NCI-H1694 treated with DMSO at 0.1 percent for 48 hours (cell line): ENCODE measurements at places on chromosomes 1 and 21.

DNA sequence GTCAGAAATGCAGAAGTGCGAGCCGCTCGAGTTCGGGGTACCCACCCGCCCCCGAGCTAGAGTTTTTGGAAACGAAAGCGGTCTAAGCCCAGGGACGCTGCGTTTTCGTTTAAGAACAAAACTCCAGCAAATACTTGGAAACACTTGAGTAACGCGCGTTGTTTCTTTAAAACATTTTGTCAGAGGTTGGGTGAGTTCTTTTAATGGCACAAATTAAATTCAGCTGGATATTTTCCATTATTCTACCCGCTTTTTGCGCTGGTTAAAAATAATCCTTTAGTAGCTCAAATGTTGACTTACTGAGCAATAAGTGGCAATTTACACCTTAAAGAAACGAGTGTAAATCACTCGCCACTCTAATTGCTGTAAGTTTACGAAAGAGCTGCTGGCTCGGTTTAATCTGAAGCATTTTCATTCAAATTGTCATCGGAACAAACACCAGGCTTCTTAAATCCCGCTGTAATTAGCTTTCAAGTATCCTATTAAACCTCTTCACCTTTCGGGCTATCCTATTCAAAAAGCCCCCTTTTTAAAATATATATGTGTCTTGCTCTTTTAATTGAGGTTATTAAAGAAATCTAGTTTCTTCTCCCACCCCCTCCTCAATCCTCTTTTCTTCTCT is 1.5 kb downstream of the LHX8 start:
- DNase-seq, result no peak

DNA sequence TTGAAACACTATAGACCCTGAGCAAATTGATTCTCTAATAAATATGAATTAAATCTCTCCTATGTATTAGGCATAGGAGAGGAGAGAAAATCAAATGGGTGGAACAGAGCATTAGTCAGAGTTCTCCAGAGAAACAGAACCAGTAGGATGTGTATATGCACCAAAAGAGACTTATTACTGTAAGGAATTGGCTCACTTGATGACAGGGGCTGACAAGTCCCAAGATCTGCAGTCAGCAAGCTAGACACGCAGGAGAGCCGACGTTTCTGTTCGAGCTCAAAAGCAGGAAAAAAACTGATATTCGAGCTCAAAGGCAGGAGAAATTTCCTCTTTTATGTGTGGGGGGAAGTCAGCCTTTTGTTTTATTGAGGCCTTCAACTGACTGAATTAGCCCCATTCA is 259.2 kb upstream of the KAZN start:
- no peak for DNase-seq

DNA sequence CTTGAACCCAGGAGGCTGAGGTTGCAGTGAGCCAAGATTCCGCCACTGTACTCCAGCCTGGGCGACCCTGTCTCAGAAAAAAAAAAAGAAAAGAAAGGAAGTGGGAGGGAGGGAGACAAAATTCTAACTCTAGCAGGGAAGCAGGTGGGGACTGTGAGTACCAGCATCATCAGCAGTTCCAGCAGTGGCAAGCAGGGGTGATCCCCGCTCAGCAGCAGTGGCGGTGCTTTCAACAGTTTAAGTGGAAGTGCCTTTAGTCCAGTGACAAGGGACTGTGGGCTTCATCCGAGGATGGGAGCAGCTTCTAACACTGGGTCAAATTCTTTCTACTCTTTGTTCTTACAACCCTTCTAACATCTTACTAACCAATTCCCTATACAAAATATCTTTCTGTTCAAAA is 858.1 kb upstream of the ADAMTS5 start:
- no peak for DNase-seq

GRCh38 chr21:27422435-27422834 is 455.5 kb upstream of the ADAMTS5 start:
- no peak for DNase-seq

- DNase-seq, result no peak
Observed at GRCh38 chr1:99606306-99606705, 39.6 kb upstream of the PALMD start.

- DNase-seq, result no peak
Observed at GRCh38 chr1:205449750-205450443, 5.9 kb downstream of the BLACAT1 start.

- no peak for DNase-seq
Observed at GRCh38 chr1:48761411-48761810, 15.3 kb downstream of the BEND5 start.

DNA sequence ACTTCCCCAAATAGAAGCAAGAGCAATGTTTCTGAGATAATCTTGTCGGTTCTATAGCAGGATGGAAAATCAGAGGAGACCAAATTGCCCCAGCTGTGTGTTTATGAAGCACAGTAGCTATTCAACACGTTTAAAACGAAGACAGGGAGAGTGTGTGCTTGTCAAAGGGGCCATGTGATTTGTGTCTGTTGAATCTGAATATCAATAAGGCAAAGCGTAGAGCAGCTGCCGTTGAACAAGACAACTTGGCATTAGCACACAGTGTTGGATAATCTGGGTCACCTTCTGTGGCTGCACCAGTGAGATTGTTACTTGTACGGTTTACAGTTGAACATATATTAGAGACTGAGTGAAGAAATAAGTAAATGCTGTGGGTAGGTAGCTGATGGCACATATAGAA is 1.0 kb downstream of the CRB1 start:
- peak; percentile 66 for DNase-seq

- DNase-seq, result no peak
Observed at GRCh38 chr21:25557180-25557579, 50.1 kb downstream of the MRPL39 start.

DNA sequence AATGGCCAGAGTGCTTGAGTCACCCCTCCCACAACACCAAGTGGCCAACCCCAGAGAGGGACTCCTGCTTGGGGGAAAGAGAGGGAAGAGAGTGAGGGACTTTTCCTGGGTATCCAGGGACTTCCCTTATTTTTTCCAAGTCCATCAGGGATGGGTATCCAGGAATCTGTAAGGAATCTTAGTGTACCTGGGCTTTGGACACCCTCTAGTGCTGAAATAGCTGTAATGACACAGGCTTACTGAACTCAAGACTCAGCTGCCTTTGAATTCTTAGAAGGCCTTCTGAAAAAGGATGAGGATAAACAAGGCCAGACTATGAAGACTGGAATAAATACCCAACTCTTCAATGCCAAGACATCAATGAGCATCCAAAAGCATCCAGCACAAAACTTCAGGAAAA is 12.0 kb downstream of the TSHB start:
- no peak for DNase-seq

- DNase-seq, result peak; percentile 75
Observed at GRCh38 chr1:154182344-154183045, 9.4 kb downstream of the TPM3 start.

- DNase-seq, result no peak
Observed at GRCh38 chr1:183251101-183251958, 65.3 kb downstream of the LAMC2 start.

DNA sequence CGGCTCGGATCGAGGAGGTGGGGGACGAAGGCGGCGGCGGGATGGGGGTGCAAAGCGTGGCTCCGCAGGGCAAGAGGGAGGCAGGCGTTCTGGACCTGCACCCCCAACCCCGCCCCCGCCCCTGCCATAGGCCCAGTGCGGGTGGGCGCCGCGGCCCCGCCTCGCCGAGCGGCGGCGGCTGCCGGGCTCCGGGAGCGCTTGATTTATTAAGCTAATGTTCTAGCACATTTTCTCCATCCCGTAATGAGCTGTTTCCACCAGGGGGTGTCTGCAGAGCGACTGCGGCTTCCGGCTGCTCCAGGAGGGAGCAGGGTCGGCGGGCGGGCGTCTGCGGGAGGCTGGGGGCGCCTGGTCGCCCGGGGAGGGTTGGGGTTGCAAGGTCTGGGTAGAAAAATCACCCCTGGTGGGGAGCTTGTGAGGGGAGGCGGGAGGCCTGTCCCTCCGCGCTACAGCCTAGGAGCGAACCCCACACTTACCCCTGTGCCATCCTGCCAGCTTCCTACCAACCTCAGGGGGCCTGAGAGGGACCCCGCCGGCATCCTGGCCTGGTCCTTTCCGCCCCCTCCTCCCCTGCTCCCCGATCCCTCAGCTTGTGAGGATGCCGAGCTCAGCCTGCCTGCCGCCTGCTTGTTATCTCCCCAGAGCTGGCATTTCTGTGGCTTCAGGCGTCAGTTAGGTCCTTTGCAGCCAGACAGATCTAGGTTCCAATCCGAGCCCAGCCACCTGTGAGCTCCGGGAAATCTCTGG is 48.5 kb upstream of the ACOT11 start:
- DNase-seq, result peak; percentile 76

GRCh38 chr21:41653954-41654491 is 112.8 kb downstream of the RIPK4 start:
- no peak for DNase-seq

GRCh38 chr1:154852845-154853244 is 17.2 kb downstream of the KCNN3 start:
- DNase-seq, result no peak

DNA sequence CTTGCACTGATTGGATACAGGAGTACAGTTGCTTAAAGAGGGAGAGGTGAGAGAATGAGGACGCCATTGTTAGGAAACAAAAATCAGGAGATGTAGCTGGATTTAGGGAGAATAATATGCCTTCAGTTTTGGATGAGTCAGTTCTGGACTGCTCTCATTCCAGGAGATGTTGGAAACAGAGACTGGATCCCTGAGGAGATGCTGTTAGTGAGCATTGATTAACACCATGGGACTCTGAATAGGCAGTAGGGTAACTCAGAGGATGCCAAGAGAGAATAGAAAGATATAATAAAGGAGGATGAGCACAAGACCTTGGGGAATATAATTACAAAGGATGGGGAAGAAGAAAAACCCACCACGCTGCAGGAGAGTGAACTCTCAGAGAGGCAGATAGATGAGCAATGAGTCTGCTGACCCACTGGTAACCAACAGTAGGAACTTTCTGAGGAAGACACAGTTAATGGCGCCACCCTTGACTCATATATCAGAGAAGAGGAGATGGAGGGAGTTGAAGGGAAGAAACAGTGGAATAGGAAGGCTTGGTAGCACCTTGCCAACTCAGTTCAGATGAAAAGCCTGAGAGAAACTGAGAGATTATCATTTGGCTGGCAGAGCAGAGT is 10.5 kb downstream of the KCNJ15 start:
- no peak for DNase-seq

DNA sequence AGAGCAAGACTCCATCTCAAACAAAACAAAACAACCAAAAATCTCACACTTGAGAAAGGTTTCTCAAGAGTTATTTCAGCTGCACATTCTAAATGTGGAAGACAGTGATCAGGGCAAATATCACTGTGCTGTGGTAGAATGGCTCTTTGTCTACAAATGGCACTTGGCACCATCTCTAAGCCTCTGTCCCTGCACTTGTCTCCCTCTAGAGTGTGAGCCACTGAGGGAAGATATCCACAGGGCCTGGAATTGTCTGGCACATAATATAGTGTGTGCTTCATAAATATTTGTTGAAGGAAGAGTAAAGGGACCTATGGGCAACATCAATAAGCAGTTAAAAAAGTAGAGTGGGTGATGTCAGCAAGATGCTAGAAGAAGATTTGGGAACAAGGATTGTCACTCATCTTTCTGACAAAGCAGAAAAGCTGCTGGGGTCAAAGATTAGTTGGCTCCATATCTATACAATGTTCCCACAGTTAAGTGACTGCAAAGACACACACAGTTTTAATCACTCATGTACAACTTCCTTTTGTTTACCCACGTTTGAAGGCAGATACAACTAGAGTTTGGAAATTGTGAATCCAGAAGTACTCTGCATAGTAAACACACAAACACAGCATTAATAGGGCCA is 19.1 kb downstream of the CD101 start:
- DNase-seq, result no peak

- no peak for DNase-seq
Observed at GRCh38 chr1:19110257-19110927, 99.7 kb downstream of the UBR4 start.

GRCh38 chr1:186780076-186780475 is 48.7 kb upstream of the PLA2G4A start:
- no peak for DNase-seq

DNA sequence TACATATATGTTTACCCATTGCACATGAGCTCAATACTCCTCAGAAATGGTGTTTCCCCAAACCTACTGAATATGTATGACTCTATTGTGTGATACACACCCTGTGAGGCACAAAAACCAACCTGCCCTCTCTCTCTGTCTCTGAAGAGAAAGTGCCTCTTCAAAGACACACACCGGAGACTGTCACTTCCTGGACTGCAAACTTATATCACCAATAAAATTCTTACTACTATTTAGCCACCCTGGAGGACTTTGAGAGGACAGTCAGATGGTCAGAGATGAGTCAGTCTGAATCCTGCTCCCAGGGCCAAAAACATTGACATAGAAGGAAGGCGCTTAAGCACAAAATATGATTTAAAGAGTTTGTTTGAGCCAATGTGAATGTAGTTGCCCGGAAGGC is 110.4 kb downstream of the PPIAL4G start:
- no peak for DNase-seq

- no peak for DNase-seq
Observed at GRCh38 chr1:63934697-63935096, 160.9 kb downstream of the ROR1 start.

GRCh38 chr21:39117440-39117970 is 65.7 kb downstream of the PSMG1 start:
- no peak for DNase-seq

- peak; percentile 66 for DNase-seq
Observed at GRCh38 chr1:235919127-235919832, 52.6 kb upstream of the LYST start.
